Endothelial cell (in vitro differentiated cells): ENCODE measurements at places on chromosomes 16 and 17.

GRCh38 chr17:58693751-58694150, 1.3 kb downstream of the RAD51C start:
- DNase-seq, result no peak

DNA sequence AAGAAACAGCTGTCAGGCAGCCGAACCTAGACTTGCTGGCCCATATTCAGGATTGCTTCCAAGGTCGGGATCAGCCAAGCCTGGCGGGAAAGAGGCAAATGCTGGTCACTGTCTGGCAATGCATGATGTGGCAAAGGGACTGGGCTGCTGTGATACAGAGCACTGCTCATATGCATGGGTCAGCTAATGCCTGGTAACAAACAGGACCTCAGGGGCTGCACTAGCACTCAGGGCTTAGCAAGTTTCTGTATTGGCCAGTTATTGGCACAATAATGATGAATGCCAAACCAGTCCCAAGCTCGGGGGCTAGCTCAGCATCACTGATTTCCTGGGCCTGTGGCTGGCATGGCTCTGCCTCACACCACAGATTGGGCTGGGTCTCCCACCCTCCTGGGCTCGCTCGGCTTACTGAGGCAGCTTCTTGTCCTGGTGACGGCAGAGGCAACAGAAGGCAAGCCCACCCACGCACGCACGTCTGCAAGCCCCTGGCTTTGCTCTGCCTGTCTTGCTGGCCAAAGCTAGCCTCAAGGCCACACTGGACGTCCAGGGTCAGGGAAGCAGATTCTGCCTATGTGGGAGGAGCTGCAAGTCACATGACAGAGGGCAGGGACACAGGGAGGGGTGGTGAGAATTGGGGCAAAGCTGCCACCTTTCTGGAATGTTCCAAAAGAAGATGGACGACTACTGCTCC, 21.4 kb upstream of the RPTOR start:
- DNase-seq, result no peak

DNA sequence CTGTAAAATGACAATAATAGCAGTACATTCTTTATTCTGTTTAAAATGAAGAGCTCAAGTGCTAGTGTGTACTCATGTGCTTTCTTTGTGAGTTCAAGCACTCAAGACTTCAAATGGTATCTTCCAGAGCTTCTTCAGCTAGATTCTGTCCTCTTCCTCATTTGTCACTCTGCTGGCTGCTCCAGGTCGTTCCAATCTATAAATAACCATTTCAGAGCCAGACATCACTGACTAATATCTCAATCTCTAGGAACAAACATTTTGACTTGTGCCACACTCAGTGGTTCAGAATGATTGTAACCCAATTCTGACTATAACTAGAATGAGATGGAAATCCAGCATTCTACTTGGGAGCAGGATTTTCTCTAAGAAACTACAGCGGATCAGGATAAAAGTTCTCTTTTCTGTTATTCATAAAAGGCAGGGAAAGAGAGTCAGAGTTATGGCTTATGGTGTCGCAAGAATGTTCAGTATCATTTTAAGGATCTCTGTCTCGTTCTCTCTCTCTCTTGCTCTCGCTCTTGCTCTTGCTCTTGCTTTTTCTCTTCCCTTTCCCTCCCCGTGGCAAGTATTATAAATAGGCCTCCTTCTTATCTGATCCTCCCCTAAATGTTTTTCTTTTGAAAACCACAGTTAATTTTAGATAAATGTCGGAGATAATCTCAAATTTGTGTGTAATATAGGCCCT, 116.3 kb upstream of the MAF start:
- no peak for DNase-seq

DNA sequence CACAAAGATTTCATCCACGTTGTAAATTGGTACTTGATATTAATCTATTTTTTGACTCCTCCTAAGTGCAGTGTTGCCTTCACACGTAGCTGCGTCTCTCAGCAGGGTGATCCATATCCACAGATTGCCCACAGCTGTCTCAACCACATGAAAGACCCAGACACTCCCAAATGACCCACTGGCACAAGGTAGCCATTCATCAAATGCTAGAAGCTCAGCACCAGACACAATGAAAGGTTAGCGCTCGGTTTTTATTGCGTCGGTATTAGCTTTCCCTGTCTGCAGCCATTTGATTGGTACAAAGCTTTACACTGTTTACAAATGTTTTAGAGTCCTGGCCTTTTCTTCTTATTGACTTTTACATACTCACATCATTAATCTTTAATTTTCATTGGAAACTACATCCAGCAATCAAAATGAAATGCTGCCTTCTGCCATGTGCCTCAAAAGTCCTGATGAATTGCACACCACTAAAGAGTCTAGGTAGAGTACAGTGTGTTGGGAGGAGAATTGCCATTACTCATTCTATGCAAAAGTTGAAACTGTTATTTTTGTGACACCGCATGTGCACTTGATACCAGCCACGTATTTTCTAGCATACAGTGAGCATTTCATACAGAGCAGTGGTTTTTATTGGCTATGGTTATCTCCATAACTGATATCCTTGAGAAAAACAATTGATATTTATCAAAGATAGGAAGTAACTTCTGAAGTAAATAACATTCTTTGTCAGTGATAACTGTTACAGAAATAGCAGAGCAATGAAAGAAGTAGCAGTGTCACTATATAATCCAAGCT, 127.3 kb upstream of the NUDT7 start:
- DNase-seq, result no peak

DNA sequence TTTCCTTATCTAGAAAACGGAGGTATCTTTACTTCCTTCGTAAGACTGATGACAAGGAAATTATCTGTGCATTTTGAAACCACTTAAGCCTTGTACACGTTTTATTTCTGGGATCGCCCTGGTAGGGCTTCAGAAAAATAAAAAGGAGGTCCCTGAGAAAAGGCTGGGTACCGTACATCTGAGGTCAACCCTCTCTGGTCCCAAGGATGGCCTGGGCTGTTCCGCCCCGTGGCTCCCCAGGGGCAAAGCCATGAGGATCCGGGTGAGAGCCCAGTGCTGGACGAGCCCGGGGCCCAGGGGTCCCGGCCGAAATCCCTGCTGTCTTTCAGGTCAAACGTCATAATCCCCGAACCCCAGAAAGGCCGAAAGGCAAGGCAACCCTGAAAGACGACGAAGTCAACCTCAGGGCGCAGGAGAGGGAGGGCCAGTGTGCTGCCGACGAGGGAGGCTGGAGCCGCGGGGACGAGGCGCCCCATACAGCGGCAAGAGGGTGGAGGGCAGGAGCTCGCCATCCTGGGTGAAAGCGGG, 656 bp upstream of the FUS start:
- DNase-seq, result peak; percentile 21

DNA sequence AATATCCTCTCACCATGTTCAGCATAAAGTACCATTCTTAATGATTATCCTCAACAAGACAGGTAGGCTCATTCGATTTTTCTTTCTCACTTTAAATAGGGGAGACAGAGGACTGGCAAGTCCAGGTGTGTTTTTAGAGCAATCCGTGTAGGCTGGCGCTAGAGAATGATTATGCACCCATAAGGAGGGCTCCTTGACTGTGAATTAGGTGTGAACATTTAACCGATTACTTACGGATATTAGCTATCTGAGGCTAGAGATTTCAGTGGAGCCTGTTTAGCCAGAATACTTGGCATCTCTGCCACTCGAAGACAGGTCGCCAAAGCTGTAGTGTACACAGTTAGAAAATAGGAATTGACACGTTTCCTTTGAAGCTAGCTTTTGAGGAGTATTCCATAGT, 1.9 kb downstream of the SEC14L1 start:
- no peak for DNase-seq

GRCh38 chr16:84115919-84116719, 623 bp downstream of the MBTPS1 start:
- no peak for DNase-seq

- DNase-seq, result no peak
Measured at GRCh38 chr17:77146882-77147281, 6.1 kb downstream of the SEC14L1 start.

DNA sequence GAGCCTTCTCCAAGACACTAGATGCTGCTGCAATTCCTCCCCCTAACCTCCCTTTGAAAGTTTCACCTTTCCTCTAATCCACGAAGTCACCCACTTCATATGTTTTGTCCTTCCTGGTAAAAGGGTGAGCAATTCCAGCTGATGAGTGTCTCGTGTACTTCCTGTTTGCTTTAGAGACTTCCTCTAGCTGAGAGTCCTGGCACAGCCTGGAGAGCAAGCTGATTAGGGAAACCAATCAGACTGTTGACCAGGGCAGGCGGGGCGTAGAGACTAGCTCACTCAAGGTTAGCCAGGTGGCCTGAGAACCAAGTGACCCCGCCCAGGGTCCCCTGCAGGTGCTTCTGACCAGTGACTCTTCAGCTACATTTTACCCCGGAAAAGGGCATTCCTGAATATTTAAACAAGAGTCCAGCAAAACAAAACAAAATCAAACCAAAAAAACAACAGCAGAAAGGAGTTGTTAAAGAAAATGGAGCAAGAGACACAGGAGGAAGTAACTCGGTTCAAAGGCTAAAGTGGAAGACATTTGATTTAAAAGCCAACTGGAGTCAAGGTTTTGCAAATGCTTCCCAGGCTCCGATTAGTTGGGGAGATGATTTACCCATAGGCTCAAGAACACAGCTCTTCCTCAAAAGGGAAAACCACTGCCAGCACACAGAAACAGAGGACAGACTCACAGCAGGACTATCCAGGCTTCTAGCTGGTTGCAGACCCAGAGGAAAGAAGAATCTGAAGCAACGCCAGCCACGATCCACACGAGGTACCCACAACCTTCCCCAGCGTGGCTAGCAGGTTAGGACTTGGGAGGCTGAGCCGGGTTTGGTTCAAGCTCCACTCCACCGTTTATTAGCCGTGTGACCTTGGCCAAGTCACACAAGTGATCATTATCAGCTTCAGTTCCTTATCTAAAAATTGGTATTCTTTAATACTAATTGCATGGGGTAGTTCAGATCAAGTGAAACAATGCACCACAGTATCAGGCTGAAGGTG, 13.4 kb downstream of the HSPB9 start:
- no peak for DNase-seq

DNA sequence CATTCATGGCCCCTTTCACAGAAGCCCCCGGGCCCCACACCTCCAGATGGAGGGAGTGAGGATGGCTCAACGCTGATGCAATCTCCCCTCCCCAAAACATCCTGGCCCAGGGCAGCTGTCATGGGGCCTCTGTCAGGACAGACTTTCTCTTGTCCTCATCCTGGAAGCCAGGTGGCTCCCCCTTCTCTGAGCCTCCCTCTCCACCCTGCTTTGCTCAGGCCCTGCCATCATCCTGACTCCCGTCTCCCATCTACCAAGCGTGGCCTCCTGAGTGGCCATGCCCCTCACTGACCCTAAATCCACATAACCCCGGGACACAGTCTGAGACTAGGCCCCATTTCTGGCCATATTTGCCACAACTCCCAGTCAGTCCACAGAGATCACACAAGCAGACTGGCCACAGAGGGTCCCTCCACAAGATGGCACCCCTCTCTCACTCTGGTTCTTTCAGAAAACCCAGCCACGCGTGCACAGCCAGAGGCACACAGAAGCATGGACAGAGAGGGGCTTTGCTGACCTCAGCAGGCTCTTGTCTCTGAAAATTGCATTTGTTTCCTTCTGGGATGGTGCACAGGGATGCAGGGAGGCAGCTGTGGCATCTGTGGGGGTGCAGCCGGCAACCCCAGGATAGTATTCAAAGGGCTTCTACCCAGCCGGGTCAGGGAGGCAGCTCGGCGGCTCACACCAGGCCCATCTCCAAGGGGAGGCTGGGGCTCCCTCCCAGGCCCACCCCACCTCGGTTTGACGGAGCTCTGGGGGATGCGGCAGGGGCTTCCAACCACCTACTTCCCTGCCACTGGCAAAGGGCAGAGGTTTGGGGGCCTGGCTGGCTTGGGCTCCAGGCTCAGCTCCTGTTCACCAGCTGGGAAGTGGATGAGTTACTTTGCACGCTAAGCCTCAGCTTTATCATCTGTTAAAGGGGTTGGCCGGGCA, 16.9 kb downstream of the DOC2B start:
- DNase-seq, result peak; percentile 65

DNA sequence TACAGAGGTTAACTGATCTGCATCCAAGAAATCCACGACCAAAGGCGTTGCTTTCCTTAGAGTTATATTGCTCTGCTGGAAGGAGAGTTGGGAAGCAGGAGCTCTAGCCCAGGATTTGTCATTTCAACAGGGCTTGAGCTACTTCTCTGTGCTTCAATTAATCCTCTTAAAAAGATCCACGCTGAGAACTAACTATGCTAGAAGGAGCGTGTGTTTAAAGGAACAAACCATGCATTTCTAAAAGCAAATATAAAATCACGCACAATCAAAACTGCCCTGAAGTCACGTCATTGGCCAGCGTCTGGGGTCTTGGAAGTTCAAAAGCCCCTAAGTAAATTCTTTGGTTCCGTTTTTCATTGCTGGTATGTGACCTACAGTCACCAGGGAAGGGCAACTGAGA, 1.1 kb downstream of the ARL6IP1 start:
- DNase-seq, result no peak

GRCh38 chr16:2821487-2822157, 4.6 kb downstream of the PRSS21 start:
- no peak for DNase-seq

- no peak for DNase-seq
Measured at GRCh38 chr17:28407130-28407973, 1.3 kb upstream of the SLC46A1 start.

GRCh38 chr16:84535851-84536250, 31.4 kb upstream of the MEAK7 start:
- no peak for DNase-seq

DNA sequence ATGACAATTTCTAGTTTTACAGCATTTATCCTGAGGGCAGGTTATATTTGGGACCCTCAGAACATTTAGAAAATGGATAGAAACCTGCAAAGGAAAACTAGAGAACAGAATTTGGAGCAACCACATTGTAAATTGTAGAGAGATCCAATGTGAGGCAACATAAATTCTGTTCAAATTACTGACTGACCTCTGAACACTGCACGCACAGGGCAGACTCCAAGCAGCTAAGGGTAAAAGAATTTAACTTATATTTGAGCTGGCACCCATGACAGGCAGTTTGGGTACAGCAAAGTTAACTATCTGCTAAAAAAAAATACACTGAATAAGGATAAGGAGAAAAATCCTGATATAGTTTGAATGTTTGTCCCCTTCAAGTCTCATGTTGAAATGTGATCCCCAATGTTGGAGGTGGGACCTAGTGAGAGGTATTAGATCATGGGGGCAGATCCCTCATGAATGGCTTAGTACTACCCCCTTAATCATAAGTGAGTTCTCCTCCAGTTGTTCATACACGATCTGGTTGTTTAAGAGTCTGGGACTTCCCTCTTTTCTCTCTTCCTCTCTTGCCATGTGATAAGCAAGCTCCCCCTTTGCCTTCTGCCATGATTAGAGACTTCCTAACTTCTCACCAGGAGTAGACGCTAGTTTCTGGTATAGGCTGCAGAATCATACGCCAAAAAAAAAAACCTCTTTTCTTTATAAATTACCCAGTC, 75.7 kb downstream of the FBXL20 start:
- no peak for DNase-seq
